ENCODE measurements at places on chromosomes 7 and 10.

- no peak for DNase-seq
Measured at GRCh38 chr7:40884241-40884640, 749.4 kb downstream of the SUGCT start.

DNA sequence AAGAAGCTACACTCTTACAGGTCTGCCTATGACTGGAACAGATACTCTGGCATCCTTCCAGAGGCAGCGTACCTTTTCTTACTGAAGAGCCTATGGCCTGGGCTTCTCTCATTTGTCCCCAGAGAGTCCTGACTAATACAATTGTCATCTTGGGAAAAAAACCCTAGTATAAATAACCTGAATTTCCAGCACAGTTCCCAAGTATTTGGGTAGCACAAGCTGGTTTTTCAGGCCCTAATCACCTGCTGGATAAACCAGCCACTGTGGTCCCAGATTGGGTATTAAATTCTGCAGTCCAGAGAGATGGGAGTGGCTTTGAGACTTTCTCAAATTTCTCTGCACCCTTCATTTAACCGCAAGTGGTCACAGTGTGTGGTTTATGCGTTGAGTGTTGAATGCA, 186.8 kb upstream of the NEBL start:
- DNase-seq: no peak

- DNase-seq: no peak
Measured at GRCh38 chr7:16951483-16952080, 69.8 kb upstream of the AGR3 start.

DNA sequence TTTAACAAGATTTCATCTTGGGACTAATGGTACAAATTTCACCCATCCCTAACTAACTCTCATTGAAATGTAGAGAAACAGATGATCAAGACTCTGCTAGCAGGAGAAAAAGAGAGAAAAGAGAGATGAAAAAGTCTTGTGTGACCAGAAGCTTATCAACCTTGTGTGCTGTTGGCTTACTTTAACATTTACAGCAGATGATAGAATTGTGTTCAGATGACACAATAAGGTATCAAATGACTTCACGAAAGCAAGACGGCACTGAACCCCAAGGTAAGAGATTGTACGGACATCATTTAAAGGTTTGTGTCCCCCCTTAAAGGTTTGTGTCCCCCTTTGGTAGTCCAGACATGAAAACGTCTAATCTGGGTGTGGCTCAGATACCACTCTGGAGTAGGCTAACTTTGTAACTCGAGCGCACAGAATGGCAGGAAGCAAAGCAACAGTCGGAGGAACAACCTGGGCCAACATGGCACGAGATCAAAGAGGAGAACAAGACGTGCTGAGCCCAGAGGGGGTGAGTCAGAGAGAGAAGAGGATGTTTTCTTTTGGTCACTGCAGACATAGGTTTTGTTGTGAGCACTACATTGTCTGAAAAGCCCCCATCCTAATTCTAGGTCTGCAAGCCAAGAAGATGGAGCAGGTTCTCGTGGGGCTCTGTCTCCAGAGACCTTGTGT, 10.4 kb upstream of the LMBR1 start:
- no peak for DNase-seq

- no peak for DNase-seq
Measured at GRCh38 chr7:17105701-17106100, 192.8 kb upstream of the AHR start.

- DNase-seq: no peak
Measured at GRCh38 chr10:29840516-29841276, 205.9 kb upstream of the SVIL start.

- no peak for DNase-seq
Measured at GRCh38 chr10:36366843-36367242, 724.7 kb upstream of the FZD8 start.

- DNase-seq: no peak
Measured at GRCh38 chr10:103881416-103882284, 26.3 kb upstream of the SH3PXD2A start.

DNA sequence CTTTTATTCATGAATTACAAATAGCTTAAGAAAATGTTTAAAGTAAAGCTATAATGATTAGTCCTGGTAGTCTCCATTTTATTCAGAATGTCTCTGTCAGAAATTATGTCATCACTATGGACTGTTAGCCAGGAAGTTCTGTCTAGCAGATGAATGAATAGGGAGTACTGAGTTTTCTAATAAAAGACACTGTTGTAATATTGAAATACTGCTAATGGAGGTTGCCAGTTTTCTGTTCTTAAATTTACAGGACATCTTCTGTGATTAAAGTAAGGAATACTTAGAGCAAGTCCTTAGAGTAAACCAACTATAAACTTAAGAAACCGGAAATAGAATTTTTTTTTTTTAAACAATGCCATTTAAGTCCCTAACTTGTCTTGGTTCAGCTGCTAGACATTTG, 309.8 kb downstream of the ADK start:
- no peak for DNase-seq

DNA sequence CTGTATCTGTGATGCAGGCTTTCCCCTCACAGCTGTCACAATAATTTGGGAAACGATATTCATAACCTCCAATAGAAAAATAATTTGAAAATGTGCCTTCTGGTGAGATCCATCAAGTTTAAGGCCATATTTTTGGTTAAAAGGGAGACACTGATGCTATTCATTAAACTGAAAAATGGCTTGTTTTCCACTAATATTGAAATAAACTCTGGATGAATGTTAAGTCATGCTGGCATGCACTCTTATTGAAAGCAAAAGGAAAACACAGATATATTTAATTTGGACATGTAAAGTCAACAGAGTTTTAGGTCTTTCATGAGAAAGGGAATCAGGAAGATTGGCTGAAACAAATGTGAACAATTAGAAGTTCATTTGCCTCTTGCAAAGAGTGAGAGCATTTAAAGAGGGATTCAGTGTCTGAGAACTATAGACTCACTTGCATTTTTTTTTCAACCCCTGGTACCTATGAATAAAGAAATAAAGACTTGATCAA, 879.2 kb downstream of the LRMDA start:
- no peak for DNase-seq

- no peak for DNase-seq
Measured at GRCh38 chr7:138440460-138440859, 19.6 kb upstream of the TRIM24 start.

DNA sequence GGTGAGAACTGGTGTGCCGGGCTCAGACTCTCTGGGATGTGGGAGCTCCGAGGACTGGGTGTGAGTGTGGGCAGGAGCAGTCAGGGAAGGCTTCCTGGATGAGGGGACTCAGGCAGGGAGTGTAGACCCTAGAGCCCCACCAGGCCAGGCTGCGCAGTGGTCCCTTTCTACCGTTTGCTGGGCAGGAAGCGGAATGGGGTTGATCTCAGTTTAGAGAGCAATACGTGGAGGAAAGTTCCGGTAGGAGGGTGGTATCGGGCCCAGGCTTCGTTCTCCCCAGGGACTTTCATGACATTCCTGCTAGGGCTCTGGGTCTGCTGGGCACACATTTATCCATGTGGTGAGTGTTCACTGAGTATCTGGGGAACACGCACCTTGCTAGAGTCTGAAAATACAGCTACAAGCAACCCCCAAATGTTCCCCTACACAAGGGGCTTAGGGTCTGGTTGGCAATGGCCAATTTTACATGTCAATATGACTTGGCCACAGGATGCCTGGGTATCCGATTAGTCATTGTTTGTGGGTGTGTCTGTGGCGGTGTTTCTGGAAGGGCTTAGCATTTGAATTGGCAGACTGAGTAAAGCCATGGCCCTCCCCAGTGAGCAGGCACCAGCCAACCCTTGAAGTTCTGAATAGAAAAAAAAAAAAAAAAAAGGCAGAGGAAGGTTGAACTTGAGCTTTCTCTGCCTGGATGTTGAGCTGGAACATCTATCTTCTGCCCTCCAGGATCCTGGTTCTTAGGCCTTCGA, 20.8 kb downstream of the GHRHR start:
- DNase-seq: no peak

DNA sequence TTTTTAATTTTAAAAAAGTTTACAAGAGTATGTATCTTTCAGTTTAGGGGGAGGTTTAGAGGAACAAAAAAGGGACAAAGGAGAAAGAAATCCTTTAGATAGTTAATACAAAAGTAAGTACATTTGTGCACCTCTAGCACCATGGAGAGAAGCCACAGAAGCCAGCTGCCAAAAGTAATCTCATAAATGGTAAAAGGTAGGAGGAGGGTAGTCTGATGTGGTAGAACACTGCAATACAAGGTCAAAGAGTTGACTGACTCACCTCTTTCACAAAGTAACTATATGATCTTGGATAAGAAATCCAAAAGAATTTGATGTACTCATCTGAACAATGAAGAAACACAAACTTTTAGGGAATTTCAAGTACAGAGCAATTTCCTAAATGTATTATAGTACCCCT, 68.1 kb downstream of the CNOT4 start:
- no peak for DNase-seq

GRCh38 chr7:17774716-17775288, 165.5 kb downstream of the SNX13 start:
- DNase-seq: no peak

GRCh38 chr7:141820067-141820466, 21.2 kb downstream of the PRSS37 start:
- DNase-seq: no peak

- DNase-seq: no peak
Measured at GRCh38 chr7:44138698-44139097, 2.4 kb downstream of the MYL7 start.

GRCh38 chr10:4254101-4254994, 469.3 kb upstream of the KLF6 start:
- DNase-seq: no peak

DNA sequence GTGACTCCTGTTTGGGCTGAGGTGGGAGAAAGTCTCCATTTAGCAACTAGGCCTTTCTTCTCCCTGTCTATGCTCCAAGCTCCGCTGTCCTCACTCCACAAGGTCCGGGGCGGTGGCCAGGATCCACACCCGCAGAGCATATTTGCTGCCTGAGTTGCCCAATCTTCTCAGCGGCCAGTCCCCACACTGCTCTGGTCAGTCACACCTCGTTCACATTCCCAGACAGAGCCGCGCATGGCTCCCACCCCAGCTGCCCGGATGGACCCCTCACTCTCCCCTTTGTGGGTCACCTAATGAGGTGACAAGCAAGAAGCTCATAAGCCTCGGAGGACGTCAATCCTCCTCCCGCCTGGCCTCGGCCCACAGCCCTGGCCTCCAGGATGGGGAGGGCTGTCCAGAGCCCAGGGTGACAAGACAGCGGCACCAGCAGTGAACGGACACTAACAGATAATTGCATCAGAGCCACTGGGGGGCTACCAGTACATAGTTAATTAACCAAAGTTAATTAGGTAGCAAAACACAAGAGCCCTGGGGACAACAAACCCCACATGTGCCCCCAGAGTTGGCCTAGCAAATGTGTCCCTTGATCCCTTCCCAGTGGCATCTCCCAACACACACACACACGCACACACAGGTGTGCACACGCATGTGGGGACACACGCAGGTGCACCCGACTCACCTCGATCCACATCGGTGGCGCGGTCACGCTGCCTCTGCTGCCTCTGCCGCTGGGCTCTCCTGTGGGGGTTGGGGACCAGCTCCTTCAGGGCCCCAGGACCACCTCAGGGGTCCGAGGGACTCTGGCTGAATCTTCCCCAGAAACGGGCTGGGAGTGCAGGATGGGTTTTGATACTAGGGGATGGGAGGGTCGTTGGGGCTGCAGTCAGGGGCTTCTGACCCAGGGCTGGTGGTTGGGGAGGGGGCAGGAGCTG, 11.8 kb downstream of the EPHA1 start:
- no peak for DNase-seq

- DNase-seq: peak; percentile 46
Measured at GRCh38 chr7:104848138-104848990, 165.6 kb upstream of the KMT2E start.

DNA sequence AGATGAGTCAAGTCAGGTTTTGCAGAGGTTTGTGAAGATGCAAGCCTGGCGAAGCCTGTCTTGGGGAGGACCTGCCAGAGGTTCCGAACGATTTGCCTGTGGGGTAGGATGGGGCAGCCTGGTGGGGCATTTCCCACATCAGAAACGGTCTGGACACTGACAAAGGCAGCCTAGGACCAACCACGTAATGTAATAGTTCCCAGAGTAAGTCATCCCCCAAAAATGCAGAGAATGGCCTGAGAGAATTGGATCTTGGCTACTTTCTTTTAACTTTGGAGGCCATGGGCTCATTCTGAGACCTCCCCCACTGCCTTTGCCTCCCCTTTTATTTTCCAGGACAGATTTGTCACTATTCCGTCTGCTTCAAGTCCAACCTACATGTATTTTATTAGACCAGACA, 168.9 kb upstream of the SH2B2 start:
- no peak for DNase-seq

GRCh38 chr7:14761510-14762296, 140.8 kb downstream of the DGKB start:
- DNase-seq: no peak

DNA sequence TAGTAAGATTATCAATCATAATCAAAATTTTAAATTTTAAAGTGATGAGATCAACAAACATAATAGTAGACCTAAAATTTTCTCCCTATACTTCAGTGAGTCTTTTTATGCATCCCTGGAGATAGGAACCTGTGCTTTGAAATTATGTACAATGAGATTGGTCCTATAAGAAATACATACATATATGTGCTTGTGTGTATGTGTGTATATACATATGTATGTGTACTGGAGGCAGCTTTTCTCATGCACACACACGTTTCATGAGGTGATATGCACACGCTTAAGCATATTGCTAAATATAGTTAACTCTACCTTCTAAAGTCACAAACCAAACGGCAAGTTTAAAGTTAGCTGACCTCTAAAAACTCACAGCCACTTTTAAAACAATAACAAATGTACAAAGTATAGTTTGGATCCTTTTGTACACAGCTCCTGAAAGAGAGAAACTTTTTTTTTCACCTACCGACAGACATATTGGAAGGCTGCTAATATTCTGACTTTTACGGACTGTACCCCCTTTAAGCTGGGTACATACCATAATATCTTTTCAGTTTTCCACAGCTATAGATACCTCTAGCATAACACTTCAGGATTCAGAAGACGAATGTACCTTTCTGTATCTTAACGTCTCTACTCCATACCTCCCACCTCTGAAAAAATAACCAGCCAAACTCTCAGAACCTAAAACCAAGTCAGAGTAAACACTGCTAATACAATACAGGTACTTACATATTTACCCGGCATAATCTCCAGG, 3.3 kb downstream of the ITGB1 start:
- no peak for DNase-seq

DNA sequence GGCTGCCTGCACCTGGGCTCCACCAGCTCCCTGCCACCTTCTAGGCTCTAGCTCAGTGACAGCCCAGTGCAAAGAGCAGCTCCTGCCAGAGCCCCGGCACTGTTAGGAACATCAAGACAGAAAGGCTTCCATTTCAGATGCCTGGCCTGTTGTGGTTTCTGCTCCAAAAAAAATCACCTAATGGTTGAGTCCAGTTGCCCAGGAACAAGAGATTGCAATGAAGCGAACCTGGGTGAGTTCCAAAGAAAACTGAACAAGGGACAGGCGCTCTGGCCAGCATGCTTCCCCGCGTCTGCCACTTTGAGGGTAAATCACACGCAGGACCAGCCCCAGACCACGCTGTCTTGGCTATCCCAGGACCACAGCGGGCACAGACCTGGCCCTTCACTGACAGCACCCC, 47.0 kb upstream of the RASGEF1A start:
- no peak for DNase-seq

- DNase-seq: no peak
Measured at GRCh38 chr7:145915679-145916078, 200.9 kb upstream of the CNTNAP2 start.

GRCh38 chr10:29377333-29377961, 88.6 kb downstream of the LYZL1 start:
- DNase-seq: peak; percentile 44

Measured in inflammatory macrophage treated with lipopolysaccharide for 4 hours (primary cell).